H54 (cell line): ENCODE measurements at places on chromosomes 13 and 19.

DNA sequence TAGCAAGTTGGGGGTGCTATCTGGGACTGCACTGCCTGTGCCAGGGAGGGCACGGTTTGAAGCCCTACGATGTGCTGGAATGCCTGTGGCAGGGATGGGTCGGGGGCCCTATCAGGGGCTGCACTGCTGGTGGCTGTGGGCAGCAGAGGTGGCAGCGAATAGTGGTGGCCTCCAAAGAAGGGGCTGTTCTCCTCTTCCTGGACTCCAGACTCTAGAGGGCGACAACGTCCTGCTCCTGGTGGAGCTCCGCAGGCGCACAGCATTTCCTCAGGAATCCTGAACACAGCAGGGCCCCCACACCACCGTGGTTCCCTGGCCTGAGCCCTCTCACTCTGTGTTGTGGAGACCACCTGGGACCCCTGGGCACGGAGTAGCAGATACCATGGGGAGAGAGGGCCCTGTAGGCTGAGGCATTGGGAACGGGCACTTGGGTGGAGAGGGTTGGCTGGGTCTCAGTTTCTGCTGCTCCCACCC, 145.6 kb downstream of the TNFRSF19 start:
- no peak for DNase-seq

- DNase-seq, result peak; percentile 71
Observed at GRCh38 chr19:40797963-40798682, 868 bp upstream of the EGLN2 start.

- no peak for DNase-seq
Observed at GRCh38 chr19:38898788-38899446, 501 bp downstream of the SIRT2 start.

- no peak for DNase-seq
Observed at GRCh38 chr13:46146898-46147297, 35.1 kb downstream of the LCP1 start.

DNA sequence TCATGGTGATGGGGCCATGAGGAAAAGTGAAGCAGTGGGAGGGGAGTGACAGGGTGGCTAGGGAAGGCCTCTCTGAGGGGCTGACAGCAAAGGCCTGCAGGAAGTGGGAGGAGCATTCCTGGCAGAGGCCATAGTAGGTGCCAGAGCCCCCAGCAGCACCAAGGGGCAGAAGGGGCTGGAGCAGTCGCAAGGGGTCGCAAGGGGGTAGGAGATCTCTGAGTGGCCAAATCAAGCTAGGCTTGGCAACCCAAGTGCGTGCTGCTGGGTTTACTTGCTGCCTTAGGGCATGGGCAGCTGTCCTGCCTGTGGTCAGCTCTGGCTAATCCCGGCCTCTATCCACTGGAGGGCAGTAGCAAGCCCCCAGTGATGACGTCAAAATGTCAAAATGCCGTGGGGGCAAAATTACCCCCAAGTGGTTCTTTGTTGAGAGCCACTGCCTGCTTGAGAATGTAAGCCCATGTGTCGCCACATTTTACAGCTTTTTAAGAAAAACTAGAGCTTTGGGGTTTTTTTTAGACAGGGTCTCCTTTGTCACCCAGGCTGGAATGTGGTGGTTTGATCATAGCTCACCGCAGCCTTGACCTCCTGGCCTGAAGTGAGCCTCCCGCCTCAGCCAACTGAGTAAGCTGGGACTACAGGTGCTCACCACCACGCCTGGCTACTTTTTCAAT, 11.8 kb downstream of the CCDC97 start:
- DNase-seq, result peak; percentile 90

GRCh38 chr13:52371736-52372247, 34.2 kb downstream of the THSD1 start:
- DNase-seq, result peak; percentile 23

- DNase-seq, result no peak
Observed at GRCh38 chr13:50236898-50237318, 221.7 kb downstream of the KCNRG start.

GRCh38 chr19:41626877-41627276, at the start of gene CEACAM4:
Gene CEACAM4, minus strand, starts transcription at chr19:41627074. Its CDS starts 111 bp downstream, at chr19:41626963.
- no peak for DNase-seq

DNA sequence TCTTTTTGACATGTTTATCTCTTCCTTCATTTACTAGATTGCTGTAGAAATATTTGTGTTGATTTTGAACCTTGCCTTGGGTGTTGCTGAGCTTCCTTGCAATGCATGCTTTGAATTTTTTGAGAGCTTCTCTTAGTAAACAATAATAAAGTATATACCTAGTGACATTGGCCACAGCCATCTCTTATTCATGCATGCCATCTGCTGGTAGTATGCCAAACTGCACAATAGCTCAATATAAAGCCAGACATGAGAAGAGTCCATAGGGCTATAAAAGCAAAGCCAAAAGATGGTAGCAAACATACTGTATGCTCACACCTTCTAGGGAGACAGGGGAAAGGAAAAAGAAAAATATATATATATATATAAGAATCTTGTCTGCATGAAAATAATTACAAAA, 18.9 kb upstream of the ZSCAN5A start:
- peak; percentile 47 for DNase-seq

DNA sequence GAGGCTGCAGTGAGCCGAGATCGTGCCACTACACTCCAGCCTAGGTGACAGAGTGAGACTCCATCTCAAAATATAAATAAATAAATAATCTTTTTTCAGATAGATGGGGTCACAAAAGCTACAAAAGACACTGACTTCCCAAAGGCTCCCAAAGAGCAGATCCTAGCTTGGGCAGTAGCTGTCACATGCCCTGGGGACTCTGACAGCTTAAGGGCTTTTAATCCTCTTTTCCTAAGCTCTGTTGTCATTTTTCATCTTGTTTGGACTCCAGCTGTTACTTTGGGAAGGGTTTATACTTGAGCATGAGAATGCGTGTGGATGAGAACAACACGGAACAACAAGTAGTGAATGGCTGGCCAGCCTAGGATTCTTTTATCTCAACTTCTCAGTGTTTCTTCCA, 231.7 kb downstream of the MZT1 start:
- no peak for DNase-seq

DNA sequence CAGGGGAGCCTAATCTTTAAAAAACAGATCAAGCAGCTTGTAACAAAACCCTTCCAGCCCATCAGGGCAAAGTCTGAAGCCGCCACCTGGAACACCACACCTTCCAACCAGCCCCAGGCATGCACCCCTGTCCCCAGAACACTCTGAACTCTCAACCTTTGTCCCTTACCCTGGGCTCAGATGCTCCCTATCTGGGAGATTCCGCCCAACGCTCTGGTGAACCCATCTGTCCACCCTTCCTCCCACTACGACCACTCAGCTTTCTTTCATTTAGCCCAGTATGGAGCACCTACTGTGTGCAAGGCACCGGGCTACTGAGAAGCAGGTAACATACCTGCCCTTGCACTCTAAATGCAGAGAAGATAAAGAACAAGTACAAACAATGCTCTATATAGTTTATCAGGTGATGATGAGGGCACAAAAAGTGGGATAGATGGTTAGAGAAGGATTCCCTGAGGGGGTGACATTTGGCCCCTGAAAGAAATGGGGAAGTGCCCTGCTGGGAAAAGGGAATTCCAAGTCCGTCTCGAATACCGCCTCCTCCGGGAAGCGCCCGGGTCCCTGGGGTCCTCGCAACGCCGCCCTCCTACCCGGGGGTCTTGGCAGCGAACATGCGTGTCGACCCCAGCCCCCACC, 629 bp downstream of the PEPD start:
- DNase-seq, result no peak

- DNase-seq, result no peak
Observed at GRCh38 chr13:37390735-37391134, 207.8 kb downstream of the POSTN start.

DNA sequence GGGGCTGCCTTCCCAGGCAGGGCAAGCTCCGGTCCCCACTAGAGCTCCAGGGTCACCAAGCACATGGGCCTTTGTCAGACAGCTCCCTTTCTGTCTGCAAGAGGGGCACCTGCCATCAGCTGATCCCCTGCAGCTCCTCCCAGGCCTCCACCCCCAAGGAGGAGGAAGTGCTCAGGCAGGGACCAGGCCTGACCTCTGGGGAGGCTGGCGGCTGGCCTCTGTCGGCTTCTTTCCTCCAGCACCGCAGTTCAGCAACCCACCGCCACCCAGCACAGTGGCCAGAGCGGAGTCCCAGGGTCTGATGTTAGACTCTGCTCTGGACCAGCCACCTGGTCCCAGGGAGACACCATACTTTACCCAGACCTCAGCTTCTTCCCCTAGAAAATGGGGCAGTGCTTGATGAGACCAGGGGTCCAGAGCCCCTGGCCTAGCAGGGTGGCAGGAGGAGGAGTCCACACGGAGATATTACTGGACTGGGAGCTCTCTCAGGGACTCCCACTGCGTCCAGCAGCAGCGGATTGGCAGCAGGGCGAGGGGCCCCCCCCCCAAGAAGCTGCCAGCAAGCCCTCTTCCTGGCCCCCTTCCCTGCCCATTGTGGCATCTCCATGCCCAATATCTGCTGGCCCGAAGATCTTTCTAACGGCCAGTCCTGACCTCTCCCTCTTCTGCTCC, 24.1 kb downstream of the NKPD1 start:
- no peak for DNase-seq

DNA sequence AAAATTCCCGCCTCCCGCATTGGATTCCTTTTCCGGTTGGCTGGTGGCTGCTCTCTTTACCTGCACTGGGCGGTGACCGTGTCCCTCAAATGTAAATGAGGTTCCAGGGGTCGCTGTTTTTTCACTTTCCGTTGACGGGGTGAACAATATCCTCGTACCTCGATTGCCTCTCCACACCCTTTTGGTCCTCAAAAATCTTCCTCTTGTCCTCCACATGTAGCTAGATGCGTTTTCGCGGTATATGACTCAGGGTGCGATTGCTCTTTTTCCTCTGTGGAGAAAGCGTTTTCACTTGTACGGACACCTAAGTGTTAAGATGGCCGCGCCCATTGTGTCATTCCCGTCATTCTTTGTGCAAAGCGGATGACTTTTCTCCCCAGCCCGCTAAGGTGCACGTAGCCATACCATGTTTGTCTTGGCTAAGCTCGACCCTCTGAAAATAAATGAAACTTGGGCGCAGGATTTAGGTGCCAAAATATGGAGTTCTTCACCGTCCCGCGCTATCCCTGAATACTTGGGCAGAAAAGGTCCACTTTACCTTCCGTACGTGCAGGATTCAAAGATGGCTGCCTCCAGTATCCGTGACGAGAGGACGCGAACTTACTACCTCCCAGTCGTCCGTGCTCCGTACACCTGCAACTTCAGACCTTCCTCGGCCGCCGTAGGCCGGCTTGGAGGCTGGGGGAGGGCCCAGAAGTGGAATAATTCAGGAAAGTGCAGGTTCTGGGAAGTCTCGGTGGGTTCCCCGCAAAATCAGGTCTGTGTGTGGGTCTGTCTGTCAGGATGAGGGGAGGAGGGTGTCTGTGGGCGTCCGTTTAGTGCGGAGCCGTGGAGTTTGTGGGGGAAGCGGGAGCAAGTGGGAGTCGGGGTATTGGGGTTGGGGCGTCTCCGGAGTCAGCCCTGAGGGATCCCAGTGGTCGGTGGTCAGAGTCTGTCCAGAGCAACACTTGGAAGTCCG, at the start of gene ZNF613:
ZNF613 (plus strand) TSS at position 689 of the 958 bp plus-strand sequence. CDS start 8,749 bp downstream, outside the sequence.
- peak; percentile 84 for DNase-seq

DNA sequence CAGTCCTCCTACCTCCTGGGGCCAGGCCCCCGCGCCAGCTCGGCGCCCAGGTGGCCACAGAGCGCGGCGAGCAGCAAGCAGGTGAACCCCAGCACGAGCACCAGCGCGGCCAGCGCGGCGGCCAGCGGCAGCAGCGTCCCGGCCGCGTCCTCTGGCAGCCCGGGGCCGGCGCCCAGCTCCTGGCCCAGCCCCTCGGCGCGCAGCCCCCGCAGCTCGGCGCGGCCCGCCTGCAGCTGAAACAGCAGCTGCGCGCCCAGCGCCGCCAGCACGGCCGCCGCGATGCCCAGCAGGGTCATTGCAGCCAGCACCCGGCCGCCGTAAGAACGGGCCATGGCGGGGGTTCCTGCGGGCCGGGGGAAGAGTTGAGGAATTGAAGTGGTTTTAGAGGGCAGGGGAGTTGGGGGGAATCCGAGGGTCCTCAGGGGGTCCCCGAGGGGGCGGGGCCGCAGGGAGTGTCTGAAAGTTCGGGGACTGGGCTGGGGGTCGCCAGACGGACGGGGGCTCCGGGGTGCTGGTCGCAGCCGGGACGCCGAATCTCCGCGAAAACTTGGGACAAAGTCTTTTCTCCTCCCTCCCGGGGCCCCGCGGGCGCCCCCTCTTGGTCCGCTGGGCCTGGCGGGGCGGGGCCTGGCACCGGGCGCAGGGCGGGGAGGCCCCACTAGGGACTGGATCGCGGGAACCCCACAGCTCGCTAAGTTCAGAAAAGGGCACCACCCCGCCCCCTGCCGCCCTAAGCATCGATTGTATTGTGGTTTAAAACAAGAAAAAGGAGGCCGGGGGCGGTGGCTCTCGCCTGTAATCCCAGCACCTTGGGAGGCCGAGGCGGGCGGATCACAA, at the start of gene TMEM221:
TMEM221 (minus strand) TSS at position 538 of the 837 bp plus-strand sequence; CDS start at position 332, 206 bp downstream.
- no peak for DNase-seq

- DNase-seq, result no peak
Observed at GRCh38 chr19:16599655-16600346, 27.6 kb upstream of the SLC35E1 start.

- DNase-seq, result peak; percentile 81
Observed at GRCh38 chr13:114063545-114064449, 68.6 kb downstream of the RASA3 start.

- DNase-seq, result no peak
Observed at GRCh38 chr13:112348642-112349345, 27.4 kb upstream of the SPACA7 start.

DNA sequence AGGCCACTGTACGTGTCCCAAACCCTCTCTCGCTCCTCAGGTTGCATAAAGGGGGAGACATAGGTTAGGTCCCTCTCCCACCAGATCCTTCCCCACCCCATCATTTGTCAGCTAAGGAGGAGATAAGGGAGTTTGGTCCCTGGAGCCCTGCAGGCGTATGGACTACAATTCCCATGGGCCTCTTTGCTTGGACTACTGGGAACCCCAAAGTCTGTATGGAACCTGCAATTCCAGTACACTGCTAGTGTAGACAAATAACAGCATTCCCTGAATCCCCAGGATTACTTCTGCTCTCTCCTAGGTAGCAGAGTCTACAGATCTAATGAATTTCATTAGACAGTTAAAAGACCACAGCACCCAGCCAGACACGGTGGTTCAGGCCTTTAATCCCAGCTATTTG, 16.0 kb upstream of the HSD17B14 start:
- DNase-seq, result no peak

- peak; percentile 77 for DNase-seq
Observed at GRCh38 chr13:98581971-98582702, 5.2 kb upstream of the STK24 start.

- no peak for DNase-seq
Observed at GRCh38 chr13:50927701-50928100, 18.1 kb downstream of the RNASEH2B start.

- DNase-seq, result peak; percentile 60
Observed at GRCh38 chr19:42433503-42434260, 6.5 kb upstream of the LIPE start.

- no peak for DNase-seq
Observed at GRCh38 chr19:4373601-4374497, 26.5 kb downstream of the SH3GL1 start.
